ENCODE measurements at places on chromosomes 1 and 21. TPM values are rescaled to one million over a fixed set of nuclear protein-coding genes. Genes with fewer than 3 reads are reported as not detected.
A peak's percentile ranks its signal among the peaks of the same experiment; 100 is the strongest.

- H3K4me1 ChIP-seq = no peaks in the 10 kb centered on the region
- no peak overlapping the region for H3K27ac ChIP-seq
- H3K4me3 ChIP-seq = no peak overlapping the region
- peaks cover 6% of the 10 kb centered on the region for H3K36me3 ChIP-seq
- no peaks in the 10 kb centered on the region for H3K27me3 ChIP-seq
- no peak for DNase-seq
Observed at GRCh38 chr1:244709476-244710368, 56.8 kb downstream of the DESI2 start.

DNA sequence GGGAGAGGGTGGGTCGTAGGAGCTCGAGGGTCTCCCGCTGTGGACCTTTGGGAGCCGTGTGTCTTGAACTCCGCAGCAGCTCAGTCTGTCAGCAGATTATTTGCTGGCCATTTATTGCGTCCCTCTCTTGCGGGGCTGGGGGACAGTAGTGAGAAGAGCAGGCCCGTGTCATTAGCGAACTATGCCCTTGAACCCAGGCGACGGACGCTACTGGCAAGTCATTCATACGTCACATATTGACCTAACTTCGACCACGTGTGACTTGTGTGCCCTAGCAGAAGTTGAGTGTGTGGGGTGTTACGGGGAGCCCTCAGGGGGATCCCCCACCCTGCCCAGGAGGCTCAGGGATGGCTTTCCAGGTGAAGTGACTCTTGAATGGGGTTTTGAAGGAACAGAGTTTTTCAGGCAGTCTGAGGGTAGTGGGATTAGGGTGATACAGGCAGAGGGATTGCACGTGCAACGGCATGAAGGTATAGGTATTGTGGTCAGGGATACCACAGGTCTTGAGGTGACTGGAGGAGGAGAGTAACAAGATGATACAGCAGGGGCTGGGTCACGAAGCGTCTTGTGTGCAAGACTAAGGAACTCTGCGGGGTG lies 13.0 kb downstream of the RCC1 start:
- peaks cover under 1% of the 10 kb centered on the region for H3K36me3 ChIP-seq
- H3K4me1 ChIP-seq = peaks cover 14% of the 10 kb centered on the region
- no peaks in the 10 kb centered on the region for H3K27me3 ChIP-seq
- no peak for DNase-seq
- peak overlapping the region; percentile 72 for H3K4me3 ChIP-seq

DNA sequence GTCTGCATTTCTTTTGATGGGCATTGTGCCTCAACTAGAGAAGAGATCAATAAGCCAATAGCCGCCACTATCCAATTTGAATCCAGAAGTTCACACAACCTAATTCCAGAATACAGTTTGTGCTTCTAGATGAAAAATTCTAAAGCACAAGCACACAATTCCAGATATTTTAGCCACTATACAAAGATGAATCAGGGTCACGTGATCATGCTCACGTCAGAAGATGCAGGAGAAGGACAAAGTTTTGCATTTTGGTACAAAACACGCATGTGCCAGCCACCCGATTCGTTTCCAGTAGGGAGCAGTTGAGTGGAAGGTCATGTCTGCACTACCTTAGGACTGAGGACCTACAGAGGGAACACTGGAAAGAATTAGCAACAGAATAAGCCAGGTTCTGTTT lies 3.6 kb downstream of the KCNJ15 start:
- H3K27me3 ChIP-seq = no peaks in the 10 kb centered on the region
- H3K4me3 ChIP-seq = no peak overlapping the region
- no peak for DNase-seq
- no peak overlapping the region for H3K27ac ChIP-seq
- H3K4me1 ChIP-seq = peaks cover 9% of the 10 kb centered on the region

- no peak overlapping the region for H3K27ac ChIP-seq
- DNase-seq = no peak
- peaks cover 4% of the 10 kb centered on the region for H3K4me1 ChIP-seq
- H3K36me3 ChIP-seq = peaks cover 46% of the 10 kb centered on the region
- no peak overlapping the region for H3K4me3 ChIP-seq
- H3K27me3 ChIP-seq = no peaks in the 10 kb centered on the region
Observed at GRCh38 chr21:34801519-34802132, 132.8 kb downstream of the CLIC6 start.

DNA sequence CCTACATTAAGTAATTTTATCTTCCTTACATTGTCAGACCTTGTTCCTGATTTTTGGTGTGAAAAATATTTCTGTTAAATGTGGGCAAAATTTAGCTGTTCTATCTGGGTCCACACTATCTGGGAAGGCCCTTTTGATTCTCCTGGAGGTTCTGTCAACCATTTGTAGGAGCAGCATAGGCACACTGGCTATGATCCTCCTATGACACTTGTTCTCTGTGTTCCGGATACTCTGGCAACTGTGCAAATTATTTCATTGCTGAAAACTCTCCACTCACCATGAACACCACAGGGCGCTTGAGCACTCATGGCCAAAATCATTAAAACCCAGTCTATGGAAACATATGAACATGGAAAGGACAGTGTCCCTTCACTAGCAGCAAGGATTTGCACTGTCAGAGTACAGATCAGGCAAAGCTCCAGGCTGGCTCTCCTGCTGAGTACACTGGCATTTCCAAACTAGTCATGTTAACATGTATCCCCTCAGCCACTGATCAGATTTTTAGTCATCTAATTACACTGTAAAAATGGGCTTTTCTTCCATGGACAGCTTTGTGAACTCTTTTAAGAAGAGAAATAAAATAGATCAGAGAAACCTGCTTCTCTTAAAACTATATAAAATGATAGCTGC lies 43.9 kb upstream of the SGIP1 start:
- H3K4me1 ChIP-seq = peaks cover 8% of the 10 kb centered on the region
- H3K4me3 ChIP-seq = no peak overlapping the region
- DNase-seq = no peak
- no peaks in the 10 kb centered on the region for H3K36me3 ChIP-seq
- H3K27ac ChIP-seq = no peak overlapping the region
- no peaks in the 10 kb centered on the region for H3K27me3 ChIP-seq

GRCh38 chr1:70587872-70588366 lies 176.9 kb downstream of the CTH start:
- no peaks in the 10 kb centered on the region for H3K4me1 ChIP-seq
- no peak for DNase-seq
- H3K27ac ChIP-seq = no peak overlapping the region
- H3K4me3 ChIP-seq = no peak overlapping the region

DNA sequence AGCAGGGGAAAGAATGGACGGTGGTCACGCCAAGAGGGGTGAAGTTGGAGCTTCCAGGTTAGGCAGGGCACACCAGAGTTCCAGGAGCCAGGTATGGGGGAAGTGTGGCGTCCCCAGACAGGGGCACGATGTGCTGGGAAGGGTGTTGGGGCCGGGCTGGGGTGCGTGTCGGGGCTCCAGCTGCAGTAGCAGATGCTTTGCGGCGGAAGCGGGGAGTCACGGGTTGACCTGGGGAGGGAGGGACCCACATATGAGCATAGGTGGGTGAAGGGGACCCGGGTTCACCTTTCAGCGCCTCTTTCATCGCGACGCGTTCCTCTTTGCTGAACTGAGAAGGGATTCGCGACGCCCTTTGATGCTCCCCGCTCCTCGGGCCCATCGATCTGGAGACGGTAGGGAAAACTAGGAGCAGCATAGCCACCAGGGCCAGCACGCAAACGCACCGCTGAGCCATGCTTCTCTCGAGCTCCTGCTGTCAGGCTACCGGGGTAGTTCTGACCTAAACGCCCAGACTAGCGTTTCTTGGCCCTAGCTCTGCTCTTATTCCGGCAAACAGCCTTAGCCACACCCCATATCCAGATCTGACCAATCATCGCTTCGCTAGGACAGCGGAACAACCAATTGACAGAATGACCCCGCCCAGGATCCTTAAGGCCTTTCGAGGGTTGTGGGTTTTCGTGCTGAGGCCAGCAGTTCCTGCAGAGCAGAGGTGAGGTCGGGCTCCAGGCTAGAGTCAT lies at the start of gene PM20D1:
Gene PM20D1 (minus strand): TSS at position 514 of the 737 bp plus-strand sequence. CDS start 60 bp downstream, at position 454.
- peak; percentile 58 for DNase-seq
- H3K4me1 ChIP-seq = no peaks in the 10 kb centered on the region
- peaks cover 6% of the 10 kb centered on the region for H3K27me3 ChIP-seq
- no peak within 1 kb of the TSS for H3K27ac ChIP-seq
- H3K36me3 ChIP-seq = no peaks in the 10 kb centered on the region

DNA sequence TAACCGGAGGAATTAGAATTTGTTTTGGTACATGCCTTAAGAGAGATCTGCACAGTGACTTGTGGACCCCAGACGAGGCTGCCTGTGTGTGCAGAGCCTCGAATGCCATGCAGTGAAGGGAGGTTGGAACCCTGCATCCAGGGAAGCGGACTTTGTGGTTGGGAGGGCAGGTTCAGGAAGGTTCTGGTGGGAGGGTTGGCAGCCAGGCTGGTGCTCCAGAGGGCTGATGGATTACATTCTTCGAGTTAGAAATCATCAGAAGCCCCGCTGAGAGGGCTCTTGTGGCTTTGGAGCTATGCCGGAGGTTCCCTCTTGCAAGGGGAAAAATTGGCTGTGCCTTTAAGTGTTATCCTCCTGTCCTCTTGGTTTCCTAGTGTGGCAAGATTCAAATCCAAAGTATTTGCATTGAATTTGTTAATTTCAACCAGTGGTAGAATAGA lies 21.1 kb downstream of the ROR1 start:
- H3K4me3 ChIP-seq = no peak overlapping the region
- peaks cover 27% of the 10 kb centered on the region for H3K4me1 ChIP-seq
- no peaks in the 10 kb centered on the region for H3K27me3 ChIP-seq
- DNase-seq = peak; percentile 77

DNA sequence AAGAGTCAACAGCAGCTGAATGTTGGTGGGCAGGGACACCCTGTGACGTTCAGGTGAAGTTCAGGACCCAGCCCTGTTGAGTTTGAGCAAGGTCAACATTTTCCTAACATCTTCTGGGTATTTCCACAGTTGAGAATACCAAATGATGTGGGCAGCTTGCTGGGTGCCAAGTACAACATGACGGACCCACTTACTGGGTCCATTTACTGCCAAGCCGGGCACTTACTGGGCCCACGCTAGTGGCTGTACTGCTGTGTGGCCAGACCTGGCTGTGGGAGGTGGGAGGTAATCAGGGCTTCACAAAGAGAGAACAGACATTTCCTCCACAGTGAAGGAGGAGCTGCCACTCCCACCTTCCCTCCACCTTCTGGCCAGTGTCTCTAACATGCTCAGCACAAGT lies 99.2 kb downstream of the PSMG1 start:
- peaks cover 10% of the 10 kb centered on the region for H3K4me1 ChIP-seq
- no peak for DNase-seq
- no peak overlapping the region for H3K4me3 ChIP-seq

GRCh38 chr1:71422221-71422620 lies 341.4 kb upstream of the ZRANB2 start:
- H3K36me3 ChIP-seq = no peaks in the 10 kb centered on the region
- H3K27me3 ChIP-seq = no peaks in the 10 kb centered on the region
- H3K4me3 ChIP-seq = no peak overlapping the region
- DNase-seq = no peak

MFN2 gene
- 74.0 TPM for total RNA-seq

NR5A2 gene
- total RNA-seq = 0.39 TPM

IL6R gene
- total RNA-seq = 2.2 TPM

All from astrocyte (in vitro differentiated cells and primary cell).